ENCODE measurements at places on chromosomes 6 and 20.
A peak's percentile ranks its signal among the peaks of the same experiment; 100 is the strongest.

- no peak for DNase-seq
These were observed 23.9 kb upstream of the VSTM2L start for GRCh38 chr20:37878835-37879599.

DNA sequence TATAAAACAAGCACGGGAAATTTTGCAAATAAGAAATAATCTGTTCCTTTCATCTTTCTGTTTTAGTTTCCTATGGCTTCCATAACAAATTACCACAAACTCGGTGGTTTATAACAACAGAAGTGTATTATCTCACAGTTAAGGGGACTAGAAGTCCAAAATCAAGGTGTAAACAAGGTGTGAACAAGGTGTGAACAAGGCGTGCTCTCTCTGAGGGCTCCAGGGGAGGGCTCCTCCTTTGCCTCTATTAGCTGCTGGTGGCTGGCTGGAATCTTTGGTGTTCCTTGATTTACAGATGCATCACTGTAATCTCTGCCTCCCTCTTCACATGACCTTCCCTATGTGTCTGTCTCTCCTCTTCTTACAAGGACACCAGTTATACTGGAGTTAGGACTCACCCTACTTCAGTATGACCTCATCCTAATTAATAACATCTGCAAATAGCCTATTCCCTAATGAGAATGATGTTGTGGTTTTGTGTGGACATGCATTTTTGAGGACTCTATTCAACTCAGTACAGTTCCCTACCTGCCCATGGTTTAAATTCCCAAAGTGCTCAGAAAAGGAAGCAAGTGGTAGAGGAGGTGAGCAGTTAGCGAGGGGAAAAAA is 17.5 kb upstream of the BMP5 start:
- DNase-seq, result no peak

DNA sequence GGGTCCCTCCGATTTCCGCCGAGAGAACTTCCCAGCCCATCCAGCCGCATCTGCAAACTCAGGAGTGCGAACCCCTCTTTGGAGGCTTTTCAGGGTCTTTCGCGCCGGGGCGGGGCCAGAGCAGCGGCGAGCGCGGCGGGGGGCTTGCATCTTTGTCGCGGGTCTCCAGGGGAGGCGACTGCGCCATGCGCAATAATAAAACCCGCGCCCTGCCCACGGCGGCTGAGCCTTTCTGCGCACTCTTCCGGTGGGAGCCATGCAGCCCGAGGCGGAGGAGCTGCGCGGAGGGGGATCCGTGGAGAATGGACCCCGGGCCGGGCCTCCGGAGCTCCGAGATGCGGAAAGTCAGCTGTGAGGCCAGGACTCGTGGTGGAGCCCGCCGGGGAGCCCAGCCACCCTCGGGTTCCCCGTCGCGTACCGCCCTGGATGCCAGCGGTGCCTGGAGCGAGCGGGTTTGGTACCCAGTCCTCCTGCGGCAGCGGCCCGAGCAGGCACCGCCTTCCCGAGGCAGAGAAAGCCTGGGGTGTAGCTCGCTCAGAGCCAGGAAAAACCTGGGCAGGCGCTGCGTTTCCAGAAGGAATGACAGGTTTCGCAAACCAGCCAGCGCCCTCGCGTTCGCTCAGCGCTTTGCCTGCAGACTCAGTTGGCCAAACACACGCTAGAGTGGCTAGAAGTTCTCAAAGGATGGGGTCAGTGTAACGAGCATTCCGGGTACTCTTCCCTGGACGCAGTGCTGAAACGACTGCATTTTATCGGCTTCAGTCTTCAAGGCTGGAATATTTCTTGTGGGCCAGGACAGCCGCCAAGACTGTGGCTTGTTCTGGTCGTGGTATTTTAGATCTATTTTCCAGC is 1.2 kb downstream of the AKAP12 start:
- peak; percentile 35 for DNase-seq

DNA sequence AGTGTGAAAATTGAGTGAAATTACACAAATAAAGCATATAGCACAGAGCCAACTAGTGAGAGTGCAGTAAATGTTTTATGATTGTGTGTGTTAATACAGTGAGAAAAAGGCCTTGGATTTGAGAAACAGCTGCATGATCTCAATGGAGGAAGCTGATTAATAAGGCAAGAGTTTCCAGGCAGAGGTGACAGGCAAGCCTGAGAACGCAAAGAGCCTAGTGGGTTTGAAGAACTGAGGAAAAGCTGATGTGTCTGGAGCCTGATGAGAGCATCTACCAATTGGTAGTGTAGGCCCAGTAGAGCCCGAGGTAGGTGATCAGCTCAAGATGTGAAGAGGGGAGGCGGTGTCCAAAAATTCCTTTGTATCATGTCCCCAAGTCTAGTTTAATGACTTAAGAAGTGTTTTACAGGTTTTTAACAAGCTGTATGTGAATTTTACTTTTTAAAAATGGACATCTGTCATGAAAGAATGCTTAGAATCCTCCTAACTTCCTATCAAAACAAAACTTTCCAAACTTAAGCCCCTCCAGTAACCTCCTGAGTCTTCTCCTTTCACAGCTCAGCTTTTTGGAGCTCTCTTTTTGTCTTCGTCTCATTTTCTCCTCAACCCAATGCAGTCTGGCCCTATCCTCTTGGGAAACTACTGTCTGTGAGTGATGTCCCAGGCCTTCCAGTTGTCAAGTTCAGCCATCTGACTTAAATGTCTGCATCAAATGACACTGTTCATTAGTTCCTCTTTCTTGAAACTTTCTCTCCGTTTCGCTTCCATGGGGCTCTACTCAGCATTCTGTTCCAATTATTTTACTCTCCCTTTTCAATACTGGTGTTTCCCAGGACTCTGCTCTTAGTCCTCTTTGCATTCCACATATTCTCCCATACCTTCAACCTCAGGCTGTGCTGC is 1.2 kb downstream of the CDC40 start:
- no peak for DNase-seq

DNA sequence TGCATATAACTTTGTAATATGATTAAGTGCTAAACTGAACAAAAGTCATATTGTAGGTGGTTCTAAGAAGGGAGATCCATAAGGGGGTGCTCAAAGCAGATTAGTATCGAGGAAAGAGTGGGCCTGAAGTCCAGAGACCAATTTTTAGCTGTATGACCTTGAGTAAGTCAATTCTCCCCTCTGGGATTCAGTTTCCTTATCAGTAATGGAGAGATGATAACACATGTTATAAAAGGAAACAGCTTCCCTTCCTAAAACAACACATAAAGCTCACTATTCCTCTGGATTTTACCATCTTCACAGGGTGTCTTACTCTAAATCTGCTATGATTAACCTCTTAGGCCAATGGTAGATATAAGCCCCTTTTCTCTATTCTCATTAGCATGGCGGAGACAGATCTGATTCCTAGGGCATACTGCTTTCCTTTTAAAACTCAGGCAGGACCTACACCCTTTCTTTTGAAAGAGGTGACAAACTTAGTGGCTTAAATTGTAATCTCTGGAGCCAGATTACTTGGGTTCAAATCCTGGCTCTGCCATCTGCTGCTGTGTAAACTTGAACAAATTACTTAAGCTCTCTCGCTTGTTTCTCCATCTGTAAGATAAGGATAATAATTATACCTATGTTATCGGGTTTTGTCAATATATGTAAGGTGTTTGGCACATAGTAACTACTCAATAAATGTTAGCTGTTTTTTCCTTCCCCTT is 39.5 kb downstream of the ACSS2 start:
- no peak for DNase-seq

DNA sequence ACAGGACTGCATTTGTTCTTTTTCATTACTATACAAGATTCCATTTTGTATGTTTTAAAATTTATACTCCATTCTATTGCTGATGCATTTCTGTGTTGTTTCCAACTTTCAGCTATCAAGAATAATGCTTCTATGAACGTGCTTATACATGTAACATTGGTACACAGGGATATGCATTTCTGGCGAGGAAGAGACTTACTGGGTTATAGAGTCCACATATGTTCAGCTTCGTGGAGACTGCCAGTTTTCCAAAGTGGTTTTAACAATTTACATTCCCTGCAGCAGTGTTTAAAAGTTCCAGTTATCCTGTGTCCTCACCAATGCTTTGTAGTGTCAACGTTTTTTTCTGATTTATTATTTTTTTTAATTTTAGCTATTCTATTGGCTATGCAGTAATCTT is 48.5 kb downstream of the AIG1 start:
- no peak for DNase-seq

GRCh38 chr6:168410554-168411011 is 30.4 kb upstream of the SMOC2 start:
- no peak for DNase-seq

DNA sequence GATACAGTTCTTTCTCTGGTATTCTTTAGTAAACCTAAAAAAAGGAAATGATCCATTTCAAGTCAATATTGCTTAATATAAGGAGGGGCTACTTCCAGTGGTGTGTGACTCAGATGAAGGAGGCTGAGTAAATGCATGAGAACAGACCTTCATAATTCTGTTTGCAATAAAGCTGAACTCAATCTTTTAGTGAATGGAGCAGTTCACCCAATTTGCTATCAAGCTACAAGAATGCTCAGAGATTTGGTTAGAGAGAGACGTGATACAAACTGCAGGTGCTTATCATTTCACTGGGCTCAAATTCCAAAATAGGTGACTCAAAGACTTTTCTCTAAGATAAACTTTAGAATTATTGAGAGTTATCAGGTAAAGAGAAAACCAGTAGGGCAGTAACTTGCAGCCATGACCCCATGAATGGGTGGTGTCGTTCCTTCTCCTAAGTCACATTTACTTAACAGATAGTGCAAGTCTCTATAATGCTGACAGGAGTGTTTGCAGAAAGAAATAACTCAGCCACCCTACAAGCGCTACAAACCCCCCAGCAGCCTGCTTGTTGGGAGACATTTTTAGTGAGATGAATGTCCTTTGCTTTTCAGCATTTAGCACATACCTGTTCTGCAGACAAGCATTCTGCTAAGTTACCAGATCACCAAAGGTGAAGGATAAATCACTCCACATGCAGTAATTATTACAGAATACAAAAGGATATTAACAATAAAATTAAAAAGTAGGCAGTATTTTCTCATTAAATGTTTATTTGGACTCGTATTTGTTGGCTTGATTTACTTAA is 16.4 kb upstream of the BLOC1S5 start:
- DNase-seq, result no peak

- no peak for DNase-seq
These were observed 135.5 kb downstream of the LRRC1 start for GRCh38 chr6:53930330-53930729.

DNA sequence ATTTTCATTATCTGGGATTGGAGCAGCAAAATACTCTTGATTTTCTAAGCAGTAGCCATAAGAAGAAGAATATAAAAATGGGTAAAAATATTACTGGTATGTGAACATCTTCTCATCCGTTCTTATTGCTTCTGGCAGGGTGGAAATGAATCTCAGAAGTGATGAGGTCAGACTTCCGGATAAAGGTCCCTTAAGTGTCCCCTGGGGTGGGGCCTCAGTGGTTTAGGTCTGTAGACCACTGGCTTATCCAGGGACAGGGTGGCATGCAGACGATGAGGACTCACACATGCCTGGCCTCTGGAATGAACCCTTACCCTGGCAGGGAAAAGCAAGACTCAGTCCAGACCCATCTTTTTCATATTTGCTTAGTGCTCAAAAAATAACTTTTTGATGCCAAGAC is 143.3 kb downstream of the UST start:
- no peak for DNase-seq

DNA sequence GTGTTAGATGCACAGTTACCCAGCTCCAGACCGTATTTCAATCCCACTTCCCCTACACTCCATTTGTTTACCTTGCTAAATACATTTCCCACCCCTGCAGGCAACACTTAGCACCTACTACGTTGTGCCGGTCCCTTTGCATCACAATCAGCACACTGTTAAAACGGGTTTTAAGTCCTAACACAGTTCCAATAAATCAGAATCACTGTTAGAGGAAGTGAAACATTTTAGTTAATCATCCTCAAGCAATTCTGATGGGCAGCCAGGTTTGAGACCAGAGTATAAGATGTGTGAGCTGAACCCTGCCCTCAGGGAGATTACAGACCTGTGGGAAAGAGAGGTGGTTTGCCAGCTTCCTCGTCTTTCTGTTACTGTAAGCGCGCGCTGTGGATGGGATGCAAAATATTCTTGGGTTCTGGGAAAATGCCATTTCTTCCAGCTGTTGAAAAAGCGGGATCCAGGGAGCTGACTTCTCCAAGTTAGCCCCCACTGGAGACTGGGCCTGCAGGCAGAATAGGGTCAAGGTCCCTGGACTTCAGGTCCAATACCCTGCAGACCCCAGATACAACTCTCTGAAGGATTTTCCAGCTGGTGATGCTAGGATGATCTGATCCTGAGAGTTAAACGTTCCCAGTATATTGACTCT is 3.1 kb downstream of the ZCCHC3 start:
- DNase-seq, result no peak

GRCh38 chr6:139778688-139779087 is 404.2 kb upstream of the CITED2 start:
- no peak for DNase-seq

GRCh38 chr6:63553208-63553607 is 19.1 kb upstream of the LOC128125822 start:
- DNase-seq, result no peak

GRCh38 chr6:158026054-158026900 is 44.6 kb downstream of the SYNJ2 start:
- peak; percentile 82 for DNase-seq

DNA sequence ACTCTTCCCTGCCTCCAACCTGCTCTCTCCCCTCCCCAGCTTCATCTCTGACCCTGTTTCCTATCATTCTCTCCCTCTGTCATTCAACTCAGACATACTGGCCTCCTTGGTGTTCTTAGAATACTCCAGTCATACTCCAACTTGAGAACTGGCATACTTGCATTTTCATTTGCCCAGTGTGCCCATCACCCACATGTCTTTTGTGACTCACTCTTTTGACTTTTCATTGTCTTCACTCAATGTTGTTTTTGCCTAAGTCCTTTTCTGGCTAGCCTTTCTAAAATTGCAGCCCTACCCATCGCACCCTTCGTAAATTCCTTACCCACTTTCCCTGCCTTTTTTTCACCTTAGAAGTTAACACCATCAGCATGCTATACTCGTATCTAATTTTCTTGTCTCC is 77.0 kb upstream of the CD2AP start:
- no peak for DNase-seq

GRCh38 chr6:95279616-95280015 is 297.7 kb upstream of the MANEA start:
- no peak for DNase-seq

GRCh38 chr20:48844996-48845395 is 17.2 kb upstream of the PREX1 start:
- no peak for DNase-seq

DNA sequence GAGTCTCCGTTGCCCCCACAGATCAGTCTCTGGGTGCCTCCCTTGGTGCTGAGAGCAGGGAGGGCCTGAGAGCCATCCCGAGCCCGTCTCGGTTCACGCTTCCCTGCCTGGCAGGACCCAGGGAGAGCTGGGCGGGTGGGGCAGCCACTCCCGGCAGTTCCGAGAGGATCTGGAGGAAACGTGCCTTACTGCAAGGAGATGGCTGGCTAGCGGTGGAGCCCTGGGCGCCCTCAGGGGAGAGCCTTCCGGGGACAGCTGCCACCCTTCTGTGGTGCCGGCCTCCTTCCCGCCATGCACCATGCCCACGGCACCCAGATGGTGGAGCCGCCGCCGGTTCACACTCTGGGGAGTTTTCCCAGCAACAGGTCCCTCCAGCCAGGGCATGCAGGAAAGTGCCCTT is 45.8 kb upstream of the SLCO4A1 start:
- no peak for DNase-seq

GRCh38 chr6:2870046-2870636 is 28.5 kb upstream of the SERPINB1 start:
- no peak for DNase-seq

GRCh38 chr6:13485923-13486562 is 1.4 kb downstream of the GFOD1 start:
- no peak for DNase-seq

- no peak for DNase-seq
These were observed 152.5 kb downstream of the CEBPB start for GRCh38 chr20:50343125-50343489.

GRCh38 chr6:97947841-97948240 is 664.8 kb upstream of the MMS22L start:
- no peak for DNase-seq

Data from AG09319 (cell line).